ENCODE measurements at places on chromosomes 11 and 22.
A peak's percentile ranks its signal among the peaks of the same experiment; 100 is the strongest.

DNA sequence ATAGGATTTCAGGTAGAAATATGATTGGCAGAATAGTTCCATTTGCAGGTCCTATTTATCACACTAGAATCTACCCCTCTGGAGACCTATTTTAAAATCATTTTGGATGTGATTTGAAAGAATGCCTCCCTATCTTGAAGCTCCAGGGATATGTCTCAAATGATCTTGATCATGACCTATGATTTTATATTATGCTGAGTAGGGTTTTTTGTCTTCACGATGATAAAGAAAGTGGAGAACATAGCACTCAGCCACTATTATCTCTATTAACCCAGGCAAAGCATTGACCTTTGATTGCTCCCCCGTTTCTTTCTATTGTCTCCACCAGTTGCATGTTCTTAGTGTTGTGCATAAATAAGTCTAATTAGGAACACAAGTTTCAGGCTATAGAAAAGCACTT lies 307.9 kb downstream of the BLID start:
- DNase-seq: no peak

DNA sequence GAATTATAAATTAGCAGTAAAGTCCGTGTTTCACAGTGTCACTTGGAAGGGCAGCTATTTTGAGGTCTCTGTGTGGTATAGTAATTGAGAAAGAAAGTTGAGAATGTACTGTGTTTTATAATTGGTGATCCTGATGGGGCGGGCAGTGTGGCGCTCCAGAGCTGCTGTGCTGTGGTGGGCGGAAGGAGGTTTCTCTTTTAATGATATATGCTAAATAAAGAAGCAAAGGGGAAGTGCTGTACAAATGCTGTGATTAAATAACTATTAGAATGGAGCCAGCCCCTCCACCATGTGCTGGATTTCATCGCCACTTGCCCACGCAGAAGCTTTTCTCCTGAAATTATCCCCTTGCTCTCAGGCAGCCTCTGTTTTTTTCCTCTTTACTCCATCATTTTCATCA lies 24.6 kb downstream of the ATXN10 start:
- no peak for DNase-seq

DNA sequence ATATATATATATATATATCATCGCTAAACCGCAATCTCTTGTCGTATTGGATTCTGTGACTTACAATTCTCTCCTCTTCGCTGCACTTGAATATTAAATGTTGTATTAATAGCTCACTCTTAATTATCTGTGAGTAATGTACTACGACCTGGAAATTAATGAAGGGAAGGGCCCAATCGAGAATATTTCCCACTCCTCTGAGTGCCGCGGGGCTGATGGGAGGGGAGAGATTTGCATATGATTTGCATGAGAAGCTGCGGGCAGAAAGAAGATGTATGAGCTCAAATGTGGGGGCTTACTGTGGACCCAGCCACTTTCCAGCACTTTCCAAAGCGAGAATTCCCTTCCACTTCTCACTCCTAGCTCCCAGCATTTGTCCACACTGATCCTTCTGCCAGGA lies 141.2 kb downstream of the MN1 start:
- DNase-seq: no peak

- no peak for DNase-seq
Measured at GRCh38 chr22:47128216-47128615, 365.8 kb downstream of the TBC1D22A start.

DNA sequence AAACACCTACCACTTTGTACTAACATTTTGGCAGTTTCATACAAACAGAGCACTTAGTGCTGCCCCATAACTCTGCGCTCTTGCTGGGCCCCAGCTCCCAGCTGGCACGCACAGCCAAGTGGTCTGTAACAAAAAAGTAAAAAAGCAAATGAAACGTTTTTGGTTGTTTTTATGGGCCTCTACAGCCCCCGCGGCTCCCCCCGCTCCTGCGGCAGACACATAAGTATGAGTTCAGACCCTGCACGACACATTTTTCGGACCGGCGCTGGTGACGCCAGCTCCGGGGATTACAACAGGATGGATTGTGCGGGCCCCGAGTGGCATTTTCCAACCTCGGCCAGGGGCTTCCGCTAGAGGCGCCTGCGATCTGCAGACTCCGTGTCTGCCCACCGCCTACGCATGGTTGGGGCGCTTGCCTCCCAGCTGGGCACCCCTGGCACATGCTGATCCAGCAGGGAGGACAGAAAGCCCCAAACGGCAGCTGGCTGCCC lies 418.2 kb downstream of the SOX6 start:
- DNase-seq: no peak

DNA sequence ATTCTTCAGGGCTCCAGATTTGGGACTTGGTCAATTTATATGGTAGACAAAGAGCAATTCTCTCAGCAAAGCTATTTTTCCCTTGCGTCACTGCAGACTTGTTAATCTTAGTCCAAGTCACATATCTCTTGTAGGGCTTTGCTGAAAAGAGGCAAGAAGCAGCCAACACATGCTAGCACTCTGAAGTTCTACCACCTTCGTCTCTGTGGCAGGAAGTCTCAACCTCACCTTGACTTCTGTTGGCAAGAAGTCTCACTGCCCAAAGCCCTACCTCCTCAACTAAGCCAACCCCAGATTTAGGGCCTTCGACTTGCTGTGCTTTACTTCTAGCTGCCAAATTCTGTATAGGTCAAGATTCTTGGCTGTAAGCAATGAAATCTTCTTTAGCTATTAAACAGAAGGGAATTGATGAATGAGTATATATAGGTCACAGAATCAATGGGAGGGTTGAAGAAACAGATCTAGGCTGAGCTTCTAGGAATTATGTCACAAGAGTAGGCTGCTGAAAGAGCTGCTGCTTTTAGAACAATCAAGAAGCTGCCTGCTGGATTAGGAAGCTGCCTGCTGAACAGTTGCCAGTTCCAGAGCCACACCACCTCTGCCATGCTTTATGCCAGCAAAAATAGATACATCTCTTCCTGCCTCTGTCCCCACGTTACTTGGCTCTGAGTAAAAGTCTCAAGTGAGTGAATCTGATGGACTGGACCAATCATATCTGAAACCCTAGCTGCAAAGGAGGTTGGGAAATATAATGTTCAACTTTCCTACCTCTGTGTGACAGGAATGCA lies 17.6 kb upstream of the NCR3LG1 start:
- no peak for DNase-seq

DNA sequence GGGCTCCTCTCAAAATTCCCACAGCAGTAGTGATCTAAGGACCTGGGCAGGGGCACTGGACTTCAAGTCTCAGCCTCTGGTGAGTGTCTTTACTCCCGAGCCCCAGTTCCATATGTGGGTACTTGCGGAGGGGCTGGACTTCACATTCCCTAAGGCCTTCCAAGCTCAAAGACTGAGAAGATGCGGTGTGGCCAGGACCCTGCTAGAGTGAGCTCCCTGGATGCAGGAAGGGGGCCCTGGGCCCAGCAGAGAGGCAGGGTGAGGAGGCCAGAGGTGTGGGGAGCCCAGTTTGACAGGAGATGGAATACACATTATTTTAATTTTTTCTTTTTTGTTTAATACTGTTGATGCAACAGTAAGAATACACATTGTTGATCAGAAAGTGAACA lies 83.7 kb downstream of the IGLL1 start:
- DNase-seq: no peak

DNA sequence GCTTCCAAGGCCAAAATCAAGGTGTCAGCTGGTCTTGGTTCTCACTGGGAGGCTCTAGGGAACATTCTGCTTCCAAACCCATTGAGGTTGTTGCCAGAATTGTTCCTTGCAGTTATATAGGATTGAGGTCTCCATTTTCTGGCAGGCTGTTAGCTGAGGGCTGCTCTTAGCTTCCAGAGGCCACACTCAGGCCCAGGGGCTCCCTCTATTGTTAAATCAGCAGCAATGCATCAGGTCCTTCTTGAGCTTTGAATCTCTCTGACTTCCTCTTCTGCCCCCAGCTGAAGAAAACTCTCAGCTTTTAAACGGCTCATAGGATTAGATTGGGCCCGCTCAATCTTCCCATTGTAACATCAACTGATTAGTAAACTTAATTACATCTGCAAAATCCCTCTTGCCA lies 39.3 kb upstream of the BSX start:
- peak; percentile 42 for DNase-seq
